NCI-H226 (cell line): ENCODE measurements at places on chromosomes 12 and 14.
A peak's percentile ranks its signal among the peaks of the same experiment; 100 is the strongest.

GRCh38 chr14:104143521-104144452, 5.4 kb downstream of the KIF26A start:
- no peak for DNase-seq

- no peak for DNase-seq
These were observed 119.5 kb upstream of the RTL1 start for GRCh38 chr14:101022916-101023435.

GRCh38 chr12:12171991-12172511, 94.8 kb downstream of the LRP6 start:
- no peak for DNase-seq

DNA sequence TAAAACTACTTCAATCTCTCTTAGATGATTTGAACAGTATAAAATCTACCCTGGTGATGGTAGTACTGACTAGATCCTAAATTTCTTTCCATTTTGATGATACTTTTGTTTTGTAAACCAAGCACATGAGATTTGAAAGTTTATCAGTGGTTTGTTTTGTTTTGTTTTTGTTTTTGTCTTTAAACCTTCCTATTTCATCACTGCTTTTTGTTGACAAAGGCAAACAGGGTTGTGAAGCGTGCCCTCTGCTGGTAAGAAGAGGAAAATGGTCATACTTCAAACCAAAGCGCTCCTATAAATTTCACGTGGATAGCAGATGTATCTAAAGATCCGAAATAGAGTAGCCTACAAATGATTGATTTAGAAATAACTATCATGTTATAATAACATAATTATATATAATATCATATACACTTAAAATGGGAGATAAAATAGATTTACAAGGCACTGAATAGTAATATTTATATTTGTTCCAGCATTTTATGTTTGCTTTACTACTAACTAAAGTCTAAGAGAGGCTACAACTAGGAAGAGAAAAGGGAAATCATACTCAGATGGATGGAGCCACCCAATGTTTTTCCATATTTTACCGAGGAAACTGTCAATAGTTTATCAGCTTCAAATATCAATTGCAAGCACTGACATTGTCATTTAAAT, 254.0 kb upstream of the USP15 start:
- DNase-seq: peak; percentile 2

- no peak for DNase-seq
These were observed 49.1 kb downstream of the RASSF8 start for GRCh38 chr12:26007566-26007965.

DNA sequence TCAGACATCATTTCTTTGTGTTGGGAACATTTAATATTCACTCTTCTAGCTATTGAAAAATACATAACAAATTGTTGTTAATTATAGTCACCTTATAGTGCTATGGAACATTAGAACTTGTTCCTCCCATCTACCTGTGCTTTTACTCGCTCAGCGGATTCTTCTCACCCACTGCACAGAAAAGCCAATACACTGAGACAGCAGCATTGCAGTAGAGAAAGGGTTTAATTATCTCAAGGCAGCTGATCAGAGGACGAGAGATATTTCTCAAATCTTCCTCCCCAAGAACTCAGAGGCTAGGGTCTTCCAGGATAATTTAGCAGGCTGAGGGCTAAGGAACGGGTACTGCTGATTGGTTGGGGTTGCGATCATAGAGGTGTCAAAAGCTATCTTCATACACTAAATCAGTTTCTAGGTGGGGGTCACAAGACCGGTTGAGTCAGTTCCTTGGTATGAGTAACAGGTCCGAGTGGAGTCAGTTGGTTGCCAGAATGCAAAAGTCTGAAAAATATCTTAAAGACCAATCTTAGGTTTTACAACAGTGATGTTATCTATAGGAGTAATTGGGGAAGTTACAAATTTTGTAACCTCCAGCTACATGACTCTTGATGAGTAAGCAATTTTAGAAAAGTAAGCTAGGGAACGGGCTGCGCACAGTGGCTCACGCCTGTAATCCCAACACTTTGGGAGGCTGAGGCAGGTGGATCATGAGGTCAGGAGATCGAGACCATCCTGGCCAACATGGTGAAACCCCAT, 173.1 kb downstream of the FBXL14 start:
- no peak for DNase-seq

- DNase-seq: no peak
These were observed 604 bp downstream of the HCFC2 start for GRCh38 chr12:104064842-104065427.

DNA sequence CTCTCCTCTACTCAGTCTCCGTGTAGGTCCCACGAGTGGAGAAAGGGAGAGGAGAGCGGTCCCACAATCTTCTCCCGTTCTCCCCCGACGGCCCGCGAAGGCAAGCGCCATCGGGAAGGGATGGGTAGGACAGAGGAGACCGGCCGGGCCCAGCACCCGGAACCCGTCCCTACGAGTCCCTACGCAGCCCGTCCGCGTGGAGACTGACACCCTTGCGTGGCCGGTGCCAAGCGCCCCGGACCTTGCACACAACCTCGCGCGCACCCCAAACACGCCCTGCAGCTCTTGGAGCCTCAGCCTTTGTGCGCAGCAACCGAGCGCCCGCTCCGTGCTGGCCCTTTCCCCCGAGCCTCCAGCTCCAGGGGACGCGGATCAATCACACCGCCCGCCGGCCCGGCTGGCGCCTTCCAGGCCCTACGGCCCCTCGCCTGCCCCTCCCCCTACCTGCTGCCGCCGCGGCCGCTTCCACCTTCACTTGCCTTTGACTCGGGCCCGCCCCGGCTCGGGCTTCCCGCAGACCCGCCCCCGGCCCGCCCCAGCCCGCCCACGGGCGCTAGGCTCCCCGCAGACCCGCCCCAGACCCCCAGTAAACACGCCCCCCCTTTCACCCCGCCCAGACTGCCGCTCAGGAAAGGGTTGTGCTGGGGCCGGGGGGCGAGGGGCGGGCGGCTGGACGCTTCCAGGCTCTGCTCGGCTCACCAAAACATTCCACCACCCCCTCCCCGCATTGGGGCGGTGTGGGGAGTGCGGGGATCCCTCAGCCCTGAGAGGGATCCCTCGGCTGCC, at the start of gene NDRG2:
NDRG2 (minus strand) TSS at position 477 of the 786 bp plus-strand sequence. CDS start 1,746 bp downstream, outside the sequence.
- peak; percentile 34 for DNase-seq

- DNase-seq: peak; percentile 42
These were observed 14.9 kb downstream of the SLC38A2 start for GRCh38 chr12:46357438-46358324.

- DNase-seq: no peak
These were observed 17.4 kb upstream of the CLMN start for GRCh38 chr14:95337041-95337595.

GRCh38 chr14:105863296-105864108, 337.1 kb downstream of the TMEM121 start:
- no peak for DNase-seq

DNA sequence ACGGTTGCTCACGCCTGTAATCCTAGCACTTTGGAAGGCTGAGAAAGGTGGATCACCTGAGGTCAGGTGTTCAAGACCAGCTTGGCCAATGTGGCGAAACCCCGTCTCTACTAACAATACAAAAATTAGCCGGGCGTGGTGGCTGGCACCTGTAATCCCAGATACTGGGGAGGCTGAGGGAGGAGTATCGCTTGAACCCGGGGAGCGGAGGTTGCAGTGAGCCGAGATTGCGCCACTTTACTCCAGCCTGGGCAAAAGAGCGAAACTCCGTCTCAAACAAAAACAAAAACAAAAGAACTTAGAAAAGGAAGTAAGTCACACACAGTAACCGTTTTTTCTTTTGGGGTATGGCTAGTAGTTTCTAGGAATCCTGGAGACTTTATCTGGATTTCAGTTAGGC, 1.7 kb upstream of the PALS1 start:
- no peak for DNase-seq

GRCh38 chr14:61444215-61444768, 122.9 kb downstream of the PRKCH start:
- no peak for DNase-seq

DNA sequence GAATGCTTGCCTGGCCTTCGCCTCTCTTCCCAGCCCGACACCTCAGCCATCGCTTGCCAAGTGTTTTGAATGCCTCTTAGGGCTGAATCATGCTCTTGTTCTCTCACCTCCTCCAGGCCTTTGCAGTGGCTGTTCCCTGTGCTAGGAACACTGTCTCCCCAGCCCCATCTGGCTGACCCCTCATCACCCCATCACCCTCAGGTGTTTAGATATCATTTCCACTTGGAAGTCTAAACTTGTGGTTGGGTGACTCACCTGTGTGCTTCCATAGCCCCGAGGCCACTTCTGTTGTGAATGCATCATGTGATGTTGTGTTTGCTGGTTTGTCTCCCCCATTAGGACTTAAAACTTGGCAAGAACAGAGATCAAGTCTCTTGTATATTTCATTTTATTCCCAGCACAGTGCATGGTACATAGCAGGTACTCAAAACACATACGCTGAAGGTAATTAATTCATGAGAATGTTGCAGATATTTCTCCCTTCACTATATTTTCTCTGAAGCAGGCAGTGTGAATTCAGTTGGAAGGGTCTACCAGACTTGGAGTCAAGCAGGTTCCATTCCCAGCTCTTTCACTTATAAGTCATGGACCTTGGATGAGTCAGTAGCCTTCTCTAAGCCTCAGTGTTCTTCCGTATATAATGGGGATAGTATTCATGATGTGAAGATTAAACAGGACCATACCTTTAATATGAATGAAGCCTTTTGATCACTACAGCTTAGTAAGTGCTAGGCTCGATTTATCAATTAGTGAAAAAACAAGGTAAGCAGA, 67.8 kb downstream of the HRK start:
- peak; percentile 51 for DNase-seq

DNA sequence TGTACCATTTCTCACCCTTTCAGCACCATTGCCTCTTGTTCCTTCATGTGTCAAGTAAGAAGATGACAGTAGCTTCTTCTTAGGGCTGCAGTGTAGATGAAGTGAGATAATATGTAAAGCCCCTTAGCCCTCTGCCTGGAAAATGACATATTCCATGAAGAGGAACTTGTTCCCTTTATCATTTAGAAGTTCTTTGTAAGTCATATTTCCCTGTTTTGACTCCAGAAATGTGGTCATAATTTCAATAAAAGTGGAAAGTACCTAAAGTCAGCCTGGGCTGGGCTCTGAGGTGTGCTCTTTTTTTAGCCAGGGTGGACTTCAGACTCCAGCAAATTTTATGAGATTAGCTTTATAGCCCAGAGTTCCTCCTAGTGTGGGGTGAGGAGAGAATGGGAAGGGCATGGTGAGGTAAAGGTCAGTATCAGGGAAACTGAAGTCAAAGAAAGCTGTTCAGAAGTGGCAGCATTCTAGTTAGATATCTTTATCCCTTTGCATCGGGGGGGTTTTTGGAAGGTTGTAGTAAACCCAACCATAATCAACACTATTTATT, 92.5 kb downstream of the TMCC3 start:
- DNase-seq: no peak

DNA sequence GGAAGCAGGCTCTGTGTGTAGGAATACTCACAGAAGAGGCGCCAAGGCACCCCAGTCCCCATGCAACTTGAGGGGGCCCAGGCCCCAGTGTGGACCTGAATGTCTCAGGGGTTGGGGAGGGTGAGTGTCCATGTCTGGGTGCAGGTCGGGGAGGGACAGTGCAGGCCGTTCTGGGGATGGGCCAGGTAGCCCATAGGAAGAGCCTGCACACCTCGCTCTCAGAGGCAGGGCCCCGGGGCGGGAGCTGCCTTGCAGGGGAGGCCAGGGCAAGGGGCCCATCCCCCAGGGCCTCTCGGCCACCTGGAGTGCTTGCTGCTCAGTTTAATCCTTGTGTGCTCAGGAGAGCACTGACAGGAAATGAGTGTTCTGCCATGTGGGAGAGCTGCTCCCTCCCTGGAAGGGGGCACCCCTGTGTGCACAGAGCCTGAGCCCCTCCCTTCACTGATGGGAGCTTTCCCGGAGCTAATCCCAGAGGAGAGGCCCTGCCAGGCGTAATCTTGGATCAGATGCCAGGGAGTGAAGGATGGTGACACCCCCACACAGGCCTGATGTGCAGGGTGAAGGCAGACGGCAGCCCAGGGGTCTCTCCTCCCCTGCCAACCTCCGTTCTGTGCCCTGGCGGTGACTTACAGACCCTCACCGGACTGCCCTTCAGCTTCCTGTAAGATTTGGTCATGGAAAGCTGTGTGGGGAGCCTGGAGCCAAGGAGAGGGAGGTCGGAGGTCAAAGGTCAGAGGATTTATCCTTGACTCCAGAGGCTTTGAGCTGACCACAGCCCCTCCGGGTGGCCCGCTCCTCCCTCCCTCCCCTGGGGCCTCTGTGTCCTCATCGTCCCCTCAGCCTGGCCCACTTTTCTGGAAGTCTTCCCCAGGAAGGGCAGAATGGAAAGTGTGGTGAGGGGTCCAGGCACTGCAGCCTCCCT, 24.4 kb upstream of the FBRSL1 start:
- peak; percentile 63 for DNase-seq

DNA sequence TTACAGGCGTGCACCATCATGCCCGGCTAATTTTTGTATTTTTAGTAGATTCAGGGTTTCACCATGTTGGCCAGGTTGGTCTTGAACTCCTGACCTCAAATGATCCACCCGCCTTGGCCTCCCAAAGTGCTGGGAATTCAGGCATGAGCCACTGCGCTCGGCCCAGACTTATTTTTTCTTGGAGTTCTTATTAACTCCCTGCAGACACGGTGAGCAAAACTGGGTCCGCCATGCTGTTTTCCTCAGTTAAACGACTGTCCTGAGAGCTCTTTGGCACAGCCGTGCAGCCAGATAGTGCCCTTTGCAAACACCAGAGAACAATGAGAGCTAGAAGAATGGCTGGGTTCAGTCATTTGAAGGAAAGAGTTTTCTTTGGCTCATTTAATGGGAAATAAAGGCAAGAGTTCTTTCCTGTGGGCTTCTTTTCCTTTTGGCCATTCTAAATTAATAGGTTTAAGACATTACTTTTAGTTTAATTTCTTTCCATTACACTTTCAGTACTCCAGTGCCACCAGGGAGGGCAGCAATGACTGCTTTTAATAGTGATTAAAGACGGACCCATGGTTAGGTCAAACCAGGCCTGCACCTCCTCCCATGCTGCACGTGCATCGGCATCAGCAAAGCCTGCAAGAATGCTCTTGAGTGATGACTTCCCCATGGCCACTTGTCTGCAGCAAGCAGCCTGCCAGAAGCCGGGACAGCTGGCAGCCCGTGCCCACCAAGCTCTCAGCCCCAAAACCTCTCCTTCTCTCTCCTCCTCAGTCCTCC, 60.7 kb downstream of the VCPKMT start:
- DNase-seq: no peak

DNA sequence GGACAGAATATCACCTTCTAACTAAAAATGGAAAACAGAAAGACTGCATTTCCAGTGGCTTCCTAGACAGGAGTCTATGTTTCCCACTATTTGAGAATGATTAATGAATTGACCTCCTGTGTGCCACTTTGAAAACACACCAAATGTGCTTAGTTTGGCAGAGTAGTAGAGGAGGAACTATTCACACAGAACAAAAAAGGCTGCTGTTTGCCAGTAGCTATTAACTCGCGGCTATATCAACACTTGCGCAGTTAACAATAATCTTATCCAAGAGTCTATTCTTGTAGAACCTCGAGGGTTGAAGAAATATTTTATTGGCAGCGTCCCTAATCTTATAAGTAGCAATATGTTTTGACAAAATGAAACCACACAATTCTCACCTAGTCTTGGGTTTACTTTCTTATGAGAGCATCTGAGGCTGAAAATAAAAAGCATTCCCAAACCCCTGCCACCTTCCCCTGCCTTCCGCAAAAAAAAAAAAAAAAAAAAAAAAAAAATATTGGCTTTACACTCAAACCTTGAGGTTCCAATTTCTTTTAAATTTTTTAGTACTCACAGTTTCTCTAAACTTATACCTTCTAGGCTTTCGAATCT, 127.3 kb upstream of the FLRT2 start:
- no peak for DNase-seq

GRCh38 chr14:38616959-38617358, 361.1 kb upstream of the CLEC14A start:
- peak; percentile 16 for DNase-seq
